ENCODE measurements at places on chromosomes 7 and 10.

DNA sequence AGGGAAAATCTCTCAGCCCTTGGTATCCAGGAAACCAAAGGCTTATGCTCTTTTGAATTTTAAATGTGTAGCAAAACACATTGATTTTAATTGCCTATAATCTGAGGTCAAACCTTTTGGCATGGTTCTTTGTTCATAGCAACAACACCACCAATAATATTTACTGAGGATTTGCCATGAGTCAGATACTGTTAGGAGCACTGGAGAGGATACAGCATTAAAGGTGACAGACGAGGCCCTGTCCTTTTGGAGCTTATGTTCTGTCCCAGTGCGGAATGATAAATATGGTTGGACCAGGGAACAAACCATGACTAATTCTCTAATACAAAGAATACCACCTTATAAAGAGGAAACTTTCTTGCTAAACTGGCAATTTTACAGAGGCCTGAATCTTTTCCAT lies 176.6 kb downstream of the CTNNA3 start:
- no peak for DNase-seq

- no peak for DNase-seq
Measured at GRCh38 chr7:155363852-155364600, 66.3 kb downstream of the INSIG1 start.

DNA sequence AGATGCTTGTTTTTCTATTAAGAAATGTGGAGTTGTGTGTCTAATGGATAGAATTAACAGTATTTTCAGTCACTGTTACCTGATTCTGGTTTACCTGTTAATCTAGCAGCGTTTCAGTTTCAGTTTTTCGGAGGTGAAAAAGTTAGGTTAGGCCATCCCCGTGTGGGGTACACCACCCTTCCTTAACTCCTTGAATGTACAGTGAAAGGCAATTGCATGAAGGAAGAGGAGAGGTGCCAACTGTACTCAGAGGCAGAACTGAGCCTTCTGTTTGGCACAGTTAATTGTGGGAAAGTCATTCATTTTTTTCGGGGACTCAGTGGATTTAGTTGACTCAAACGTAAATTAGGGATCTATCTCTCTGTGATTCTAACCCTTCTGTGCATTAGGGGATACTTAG lies 35.5 kb downstream of the RPA3 start:
- DNase-seq, result no peak

- DNase-seq, result no peak
Measured at GRCh38 chr10:70192326-70192968, 22.1 kb upstream of the SAR1A start.

- DNase-seq, result no peak
Measured at GRCh38 chr7:26208040-26208439, 6.5 kb downstream of the CBX3 start.

DNA sequence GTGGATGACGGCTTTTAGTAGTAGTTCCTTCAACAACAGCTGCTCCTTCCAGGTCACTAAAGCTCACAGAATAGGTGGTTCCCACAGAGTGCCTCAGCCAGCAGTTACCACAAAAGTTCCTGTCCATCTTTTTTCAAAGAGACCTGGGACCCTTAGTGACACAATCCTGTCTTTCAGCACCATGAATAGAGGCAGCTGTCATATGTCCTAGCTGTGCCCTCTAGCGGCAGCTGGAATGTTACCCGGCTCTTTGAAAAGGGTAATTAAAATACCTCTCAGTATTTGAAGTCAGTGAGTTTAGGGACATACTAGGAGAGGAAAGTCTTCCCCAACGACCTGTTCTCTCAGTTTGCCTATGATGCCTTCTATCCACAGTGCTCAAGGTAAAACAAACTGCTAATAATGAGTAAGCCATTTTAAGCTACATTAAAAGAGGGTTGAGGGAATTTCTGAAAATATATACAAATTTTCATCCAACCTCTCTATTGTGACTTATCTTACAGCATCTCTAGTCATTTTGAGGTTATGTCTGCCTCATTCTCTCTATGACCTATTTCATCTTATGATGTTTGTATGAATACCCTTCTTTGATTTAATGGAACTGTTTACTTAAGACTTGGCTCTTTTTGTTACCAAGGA lies 290.8 kb downstream of the NXPH1 start:
- DNase-seq, result no peak

- DNase-seq, result no peak
Measured at GRCh38 chr10:24944512-24945255, 7.7 kb downstream of the PRTFDC1 start.

- DNase-seq, result no peak
Measured at GRCh38 chr10:48309711-48310226, 3.3 kb downstream of the MAPK8 start.

Measured in T follicular helper cell (primary cell).